Cardiac fibroblast (primary cell): ENCODE measurements at places on chromosomes 3 and 15.
A peak's percentile ranks its signal among the peaks of the same experiment; 100 is the strongest.

DNA sequence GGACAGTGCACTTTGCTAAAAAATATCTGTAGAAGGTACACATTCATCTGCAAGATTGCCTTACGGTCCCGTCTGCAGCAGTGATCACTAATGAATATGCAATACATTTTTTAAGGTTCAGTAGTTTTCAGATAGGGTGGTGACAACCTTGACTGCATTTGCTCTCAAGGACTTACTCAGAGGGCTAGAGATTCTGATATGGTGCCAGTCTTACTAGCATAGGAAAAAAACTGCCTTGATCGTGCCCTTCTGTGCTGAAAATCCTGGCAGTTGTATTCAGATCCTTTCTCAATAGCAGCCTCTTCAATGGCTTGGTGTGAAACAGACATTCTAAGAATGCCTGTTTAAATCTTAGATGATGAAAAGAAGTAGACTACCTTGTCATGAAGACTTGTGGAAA is 411.9 kb upstream of the CCDC54 start:
- no peak for DNase-seq

- DNase-seq = no peak
Measured at GRCh38 chr3:29227307-29227706, 53.6 kb upstream of the RBMS3 start.

GRCh38 chr3:61464518-61465140 is 96.7 kb upstream of the PTPRG start:
- no peak for DNase-seq

DNA sequence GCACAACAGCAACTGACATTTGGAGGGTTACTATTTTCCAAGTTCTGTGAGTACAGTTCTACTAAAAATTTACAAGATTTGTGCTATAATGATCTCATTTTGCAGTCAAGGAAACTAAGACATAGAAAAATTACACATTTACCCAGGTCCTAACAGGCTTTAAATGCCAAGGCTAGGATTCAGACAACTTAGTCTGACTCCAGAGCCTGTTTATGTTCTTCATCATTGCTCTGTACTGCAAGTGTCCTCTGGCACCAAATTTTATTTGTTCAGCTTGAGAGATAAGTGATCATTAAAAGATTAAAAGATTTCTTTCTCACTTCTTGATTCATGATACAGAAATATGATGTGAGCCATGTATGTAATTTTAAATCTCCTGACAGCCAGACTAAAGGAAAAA is 290.8 kb downstream of the UBE2E2 start:
- no peak for DNase-seq

GRCh38 chr15:49037546-49037940 is 8.7 kb downstream of the SECISBP2L start:
- no peak for DNase-seq

DNA sequence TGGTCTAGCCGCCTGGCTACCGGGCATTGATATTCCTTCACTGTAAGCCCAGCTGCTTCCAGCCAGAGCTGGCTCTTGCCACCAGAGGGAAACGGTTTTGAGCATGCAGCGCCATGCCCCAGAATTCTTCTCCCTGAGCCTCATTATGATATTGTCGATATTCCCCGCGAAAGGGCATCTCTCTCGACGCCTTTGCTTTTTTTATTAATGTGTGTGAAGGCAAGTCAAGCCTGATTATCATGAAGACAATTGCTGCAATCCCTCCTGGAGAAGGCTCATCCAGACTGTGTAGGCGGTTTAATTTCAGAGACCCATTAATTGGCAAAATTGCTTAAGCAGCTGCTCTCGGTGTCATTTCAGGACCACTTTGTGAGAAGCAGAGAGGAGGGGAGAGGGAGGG is 321.2 kb upstream of the TLE3 start:
- no peak for DNase-seq

GRCh38 chr15:49223536-49224274 is 53.7 kb downstream of the GALK2 start:
- peak; percentile 37 for DNase-seq

- DNase-seq = peak; percentile 53
Measured at GRCh38 chr3:52845157-52845556, 10.3 kb upstream of the MUSTN1 start.

DNA sequence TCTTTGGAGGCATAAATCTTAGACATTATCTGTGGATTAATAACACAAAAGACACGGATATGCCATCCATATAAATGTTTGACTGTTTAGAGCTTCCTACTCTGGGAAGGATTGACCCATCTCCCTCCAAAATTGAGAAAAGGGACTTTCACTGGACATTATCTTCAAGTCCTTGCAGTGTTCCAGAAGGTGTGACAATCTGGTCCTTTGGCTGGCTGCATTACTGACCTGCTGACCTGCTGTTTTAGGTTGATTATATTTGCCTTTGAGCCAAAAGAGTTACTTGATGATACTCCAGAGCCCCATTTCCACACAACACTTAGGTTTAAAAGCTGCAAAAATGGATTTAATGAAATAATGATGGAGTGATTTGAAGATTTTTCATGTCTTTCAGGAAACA is 504.6 kb downstream of the LPP start:
- DNase-seq = no peak

DNA sequence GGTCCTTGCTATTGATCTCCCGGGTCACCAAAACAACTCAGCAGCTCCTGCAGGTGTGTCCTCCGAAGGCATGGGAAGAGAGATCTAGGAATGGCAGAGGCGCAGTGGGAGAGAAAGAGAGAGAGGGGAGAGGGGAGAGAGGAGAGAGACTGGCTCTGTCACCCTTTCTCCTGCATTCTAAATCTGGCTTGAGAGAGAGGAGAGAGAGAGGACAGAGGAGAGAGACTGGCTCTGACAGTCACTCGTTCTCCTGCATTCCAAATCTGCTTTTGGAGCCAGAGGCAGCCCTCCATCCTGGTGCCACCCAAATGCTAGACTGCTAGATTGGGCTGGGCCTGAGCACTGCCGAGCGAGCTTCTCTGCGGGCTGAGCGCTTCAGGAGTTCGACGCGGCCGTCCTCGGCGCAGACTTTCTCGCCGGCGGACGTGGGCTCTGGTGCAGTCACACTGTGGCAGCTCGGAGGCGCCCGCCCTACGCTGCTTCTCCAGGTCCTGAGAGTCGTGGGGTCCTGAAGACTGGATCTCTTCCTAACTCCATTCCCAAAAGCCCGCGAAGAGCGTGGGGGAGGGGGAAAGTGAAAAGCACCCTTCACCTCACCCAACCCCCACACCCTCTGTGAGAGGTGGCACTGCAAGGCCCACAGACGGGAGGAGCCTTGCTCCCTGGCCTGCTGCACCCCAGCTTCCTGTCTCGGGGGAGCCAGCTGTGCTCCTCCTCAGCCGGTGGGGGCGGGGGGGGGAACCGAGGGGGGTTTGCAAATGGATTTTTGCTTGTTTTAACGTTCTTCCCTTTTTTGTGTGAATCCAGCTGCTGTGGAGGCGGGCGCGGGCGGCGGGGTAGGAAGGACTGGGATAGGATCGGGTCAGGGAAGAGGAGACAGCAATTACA is 222.3 kb downstream of the MEIS2 start:
- no peak for DNase-seq

- DNase-seq = peak; percentile 60
Measured at GRCh38 chr15:78880242-78880533, 7.5 kb downstream of the MORF4L1 start.

GRCh38 chr3:110318108-110318507 is 753.5 kb upstream of the NECTIN3 start:
- DNase-seq = peak; percentile 68

- no peak for DNase-seq
Measured at GRCh38 chr3:45940004-45940780, 3.1 kb upstream of the CXCR6 start.

DNA sequence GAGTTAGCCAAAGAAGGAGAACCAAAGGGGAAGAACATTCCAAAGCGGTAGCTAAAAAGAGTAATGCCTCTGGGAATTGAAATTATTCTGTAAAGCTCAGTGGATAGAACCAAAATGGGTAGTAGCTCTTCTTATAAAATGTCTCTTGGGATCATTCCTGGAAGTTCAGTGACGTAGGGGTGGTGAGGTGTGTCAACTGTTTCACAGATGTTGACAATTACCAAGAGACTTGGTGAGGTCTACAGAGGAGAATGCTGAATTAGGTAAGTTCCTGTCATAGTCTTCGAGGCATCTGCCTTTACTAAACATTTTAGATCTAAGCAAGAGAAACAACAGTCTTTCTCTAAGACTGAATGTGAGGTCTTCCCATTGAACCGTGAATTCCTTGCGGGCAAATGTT is 67.8 kb downstream of the TPRG1 start:
- DNase-seq = peak; percentile 37

GRCh38 chr3:57538465-57538864 is 5.7 kb downstream of the DNAH12 start:
- no peak for DNase-seq

- peak; percentile 61 for DNase-seq
Measured at GRCh38 chr3:37546876-37547275, 314.8 kb upstream of the CTDSPL start.

DNA sequence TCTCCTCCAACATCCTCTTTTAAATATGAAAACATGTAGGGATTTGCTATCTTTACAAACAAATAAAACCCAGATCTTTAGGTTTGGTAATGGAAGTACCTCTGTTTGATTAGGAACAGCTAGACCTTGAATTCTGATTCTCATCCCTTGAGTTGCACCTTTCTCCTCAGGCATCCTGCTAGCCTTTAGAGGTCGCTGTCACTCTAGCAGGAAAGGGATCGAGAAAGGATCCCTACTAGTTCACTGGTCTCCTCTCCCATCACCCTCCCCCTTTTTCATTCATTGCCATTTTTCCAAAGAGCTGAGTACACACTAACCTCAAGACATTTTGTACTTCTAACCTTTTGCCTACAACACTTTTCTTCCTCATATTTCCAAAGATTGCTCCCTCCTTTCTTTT is 569.8 kb downstream of the RBMS3 start:
- DNase-seq = no peak

DNA sequence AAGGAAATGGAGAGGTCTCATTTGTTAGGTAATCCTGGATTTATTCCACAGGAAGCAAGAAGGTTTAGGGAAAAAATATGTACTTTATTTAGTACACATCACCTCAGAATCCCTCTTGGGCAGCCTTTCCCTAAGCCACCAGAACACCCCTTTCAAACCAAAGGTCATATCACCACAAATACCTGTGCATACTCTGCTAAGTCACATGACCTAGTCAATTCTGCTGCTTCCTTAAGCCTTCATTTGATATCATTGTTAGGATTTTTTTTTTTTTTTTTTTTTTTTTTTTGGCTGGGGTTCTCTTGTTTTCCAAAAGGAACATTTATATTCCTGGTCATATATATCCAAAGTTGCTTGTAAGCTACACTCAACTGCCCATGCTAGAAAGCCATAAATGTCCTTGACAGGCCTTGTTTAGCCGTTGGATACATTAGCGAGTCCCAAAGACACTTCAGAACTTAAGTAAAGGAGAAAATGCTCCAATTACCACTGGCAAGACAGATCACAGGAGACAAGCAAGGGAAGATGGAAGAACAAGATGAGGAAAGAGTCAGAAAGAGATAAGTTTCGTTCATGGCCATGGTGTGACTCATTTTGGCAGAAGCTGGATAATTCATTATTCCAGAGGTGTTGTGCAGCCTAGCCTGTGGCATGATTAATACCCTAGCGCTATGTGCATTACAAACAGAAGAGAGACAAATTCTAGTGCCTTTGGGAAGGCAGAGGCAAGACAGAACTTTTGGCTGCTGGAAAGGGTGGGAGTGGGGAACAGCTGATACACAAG is 155.6 kb upstream of the SLC2A2 start:
- DNase-seq = peak; percentile 56

- no peak for DNase-seq
Measured at GRCh38 chr3:38925351-38925750, 109.3 kb upstream of the SCN10A start.

- DNase-seq = no peak
Measured at GRCh38 chr3:14123308-14124222, 1.1 kb downstream of the CHCHD4 start.

GRCh38 chr3:134064081-134064480 is 34.4 kb upstream of the SLCO2A1 start:
- DNase-seq = no peak

GRCh38 chr3:179837374-179837773 is 184.5 kb downstream of the USP13 start:
- DNase-seq = peak; percentile 27

- DNase-seq = peak; percentile 5
Measured at GRCh38 chr3:105137911-105138310, 228.8 kb upstream of the ALCAM start.

DNA sequence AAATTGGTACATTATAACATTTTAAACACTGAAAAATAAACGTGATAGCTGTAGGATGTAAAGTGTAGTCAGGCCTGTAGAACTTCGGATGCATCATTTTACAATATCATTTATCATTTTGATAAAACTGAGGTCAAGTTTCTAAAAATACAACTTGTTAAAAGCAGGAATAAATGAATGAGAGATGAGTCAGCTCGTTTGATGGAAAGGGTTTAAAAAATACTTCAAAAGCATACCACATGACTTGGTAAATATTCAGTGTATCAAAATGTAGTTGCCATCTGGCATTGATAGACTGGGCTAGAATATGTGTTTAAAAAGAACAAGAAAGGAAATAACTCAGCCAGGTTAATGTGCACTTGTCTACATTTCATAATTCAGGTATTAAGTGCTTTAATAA is 357.0 kb downstream of the TIGIT start:
- peak; percentile 33 for DNase-seq

DNA sequence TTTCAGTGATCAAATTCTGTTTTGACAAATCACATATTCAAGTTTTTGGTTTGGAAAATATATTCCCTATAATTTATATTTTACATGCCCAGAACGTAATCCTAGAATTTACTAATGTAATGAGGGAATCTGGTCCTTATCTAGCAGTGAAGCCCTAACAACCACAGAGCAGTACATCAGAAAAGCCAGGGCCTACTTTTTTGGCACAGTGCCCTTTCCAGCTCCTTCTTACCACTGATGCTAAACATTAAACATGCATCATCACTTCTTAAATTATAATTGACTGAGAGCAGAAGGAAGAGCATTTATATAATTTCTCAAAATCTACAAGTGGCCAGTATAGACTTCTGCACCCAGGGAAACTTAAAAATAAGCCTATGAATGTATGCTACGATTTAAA is 66.7 kb downstream of the FBXL22 start:
- peak; percentile 2 for DNase-seq

GRCh38 chr3:184261854-184262763 is 756 bp upstream of the CAMK2N2 start:
- DNase-seq = peak; percentile 34

DNA sequence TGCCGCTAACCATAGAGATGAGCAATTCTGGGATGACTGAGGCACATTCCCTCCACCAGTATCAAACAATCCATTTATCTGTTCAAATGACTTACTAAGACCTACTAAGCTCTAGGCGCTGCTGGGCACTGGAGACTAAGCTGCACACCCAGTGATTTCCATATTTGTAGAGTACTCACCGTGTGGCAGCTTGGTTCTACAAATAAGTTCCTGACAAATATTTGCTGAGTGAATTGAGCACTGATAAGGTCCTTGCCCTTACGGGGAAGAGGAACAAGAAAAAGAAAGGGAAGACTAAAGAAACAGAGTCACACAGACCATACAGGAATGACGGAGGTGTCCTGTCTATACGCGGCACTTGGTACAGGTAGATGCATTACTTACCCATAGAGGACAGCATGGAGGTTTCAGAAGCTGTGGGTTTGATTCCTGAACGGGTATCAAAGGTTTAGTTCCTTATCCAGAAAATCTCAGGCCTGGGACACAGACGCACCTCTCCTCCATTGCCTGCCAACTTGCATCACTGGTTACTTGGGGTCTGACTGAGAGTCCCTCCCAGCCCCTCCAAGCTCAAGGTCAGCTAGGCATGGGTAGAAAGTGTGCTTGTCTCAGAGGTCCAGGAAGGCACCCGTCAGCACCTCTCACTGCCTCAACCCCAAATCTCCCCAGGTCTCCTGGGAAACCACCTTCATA is 298.6 kb upstream of the LYSMD4 start:
- DNase-seq = no peak

- DNase-seq = no peak
Measured at GRCh38 chr15:29054171-29055045, 168.6 kb downstream of the APBA2 start.
